ENCODE measurements at places on chromosomes 2 and 18.

GRCh38 chr2:177467646-177468045 lies 75.1 kb downstream of the AGPS start:
- DNase-seq, result no peak

DNA sequence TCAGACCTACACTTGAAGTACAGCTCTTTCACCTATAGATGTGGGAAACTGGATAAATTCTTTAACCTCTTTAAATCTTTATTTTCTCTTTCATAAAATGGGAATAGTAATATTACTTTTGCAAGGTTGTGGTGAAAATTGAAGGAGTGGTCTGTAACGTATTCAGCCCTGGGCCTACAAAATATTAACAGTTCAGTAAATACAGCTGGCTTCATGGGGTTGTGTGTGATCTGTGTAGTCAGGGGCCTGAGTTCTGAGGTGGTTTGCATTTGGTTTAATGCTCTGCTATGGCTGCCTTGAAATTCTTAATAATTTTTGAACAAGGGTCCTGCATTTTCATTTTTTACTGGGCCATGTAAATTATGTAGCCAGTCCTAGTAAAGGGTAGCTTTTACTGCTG lies 16.8 kb upstream of the EML6 start:
- DNase-seq, result no peak

GRCh38 chr2:63862806-63863205 lies 21.1 kb downstream of the UGP2 start:
- no peak for DNase-seq

- DNase-seq, result no peak
Measured at GRCh38 chr2:143397884-143398614, 268.8 kb downstream of the ARHGAP15 start.

DNA sequence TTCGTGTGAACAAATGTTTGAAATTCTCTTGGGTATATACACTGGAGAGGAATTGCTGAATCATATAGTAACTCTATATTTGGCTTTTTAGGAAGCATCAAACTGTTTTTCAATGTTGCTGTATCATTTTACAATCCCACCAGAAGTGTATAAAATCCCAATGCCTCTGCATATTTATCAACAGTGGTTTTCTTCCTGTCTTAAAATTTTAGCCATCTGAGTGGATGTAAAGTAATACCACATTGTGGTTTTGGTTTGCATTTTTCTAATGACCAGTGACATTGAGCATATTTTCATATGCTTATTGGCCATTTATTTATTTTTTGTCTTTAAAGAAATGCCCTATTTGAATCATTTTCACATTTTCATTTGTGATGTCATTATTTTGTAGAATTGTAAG lies 22.8 kb upstream of the LRP1B start:
- no peak for DNase-seq

DNA sequence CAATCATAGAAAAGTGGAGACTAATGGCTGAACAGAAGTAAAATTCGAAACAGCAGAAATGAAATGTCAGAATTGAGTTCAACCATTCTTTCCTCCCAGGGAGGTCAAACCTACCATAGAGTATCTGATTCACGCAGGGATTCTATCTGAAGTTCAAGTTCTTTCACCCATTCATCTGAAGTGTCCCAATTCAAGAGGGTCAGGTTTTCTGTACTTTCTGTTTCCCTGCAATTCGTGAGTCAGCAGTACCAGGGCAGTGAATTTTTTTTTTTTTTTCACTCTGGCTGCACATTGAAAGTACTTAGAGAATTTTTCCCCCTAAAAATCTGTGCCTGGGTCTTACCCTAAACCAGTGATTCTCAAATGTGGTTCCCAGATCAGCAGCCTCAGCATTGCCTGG lies 40.9 kb upstream of the CCDC88A start:
- no peak for DNase-seq

DNA sequence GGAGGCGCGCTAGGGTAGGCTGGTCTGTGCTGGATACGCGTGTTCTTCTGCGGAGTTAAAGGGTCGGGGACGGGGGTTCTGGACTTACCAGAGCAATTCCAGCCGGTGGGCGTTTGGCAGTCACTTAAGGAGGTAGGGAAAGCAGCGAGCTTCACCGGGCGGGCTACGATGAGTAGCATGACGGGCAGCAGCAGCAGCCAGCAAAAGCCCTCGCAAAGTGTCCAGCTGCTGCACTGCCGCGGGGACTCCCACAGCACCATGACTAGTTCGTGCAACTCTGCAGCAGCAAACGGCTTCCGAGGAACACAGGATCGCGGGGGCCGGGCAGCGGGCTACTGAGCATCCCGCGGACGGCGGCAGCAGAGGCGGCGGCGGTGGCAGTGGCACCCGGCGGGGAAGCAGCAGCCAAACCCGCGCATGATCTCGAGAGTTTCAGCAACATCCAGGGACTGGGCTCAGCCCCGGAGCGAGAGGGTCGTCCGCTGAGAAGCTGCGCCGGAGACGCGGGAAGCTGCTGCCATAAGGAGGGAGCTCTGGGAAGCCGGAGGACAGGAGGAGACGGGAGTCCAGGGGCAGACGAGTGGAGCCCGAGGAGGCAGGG lies 368 bp downstream of the TMEFF2 start:
- DNase-seq, result no peak

- DNase-seq, result no peak
Measured at GRCh38 chr2:129929321-129930290, 49.9 kb upstream of the RAB6C start.

GRCh38 chr2:188406414-188406813 lies 114.7 kb downstream of the GULP1 start:
- DNase-seq, result no peak

DNA sequence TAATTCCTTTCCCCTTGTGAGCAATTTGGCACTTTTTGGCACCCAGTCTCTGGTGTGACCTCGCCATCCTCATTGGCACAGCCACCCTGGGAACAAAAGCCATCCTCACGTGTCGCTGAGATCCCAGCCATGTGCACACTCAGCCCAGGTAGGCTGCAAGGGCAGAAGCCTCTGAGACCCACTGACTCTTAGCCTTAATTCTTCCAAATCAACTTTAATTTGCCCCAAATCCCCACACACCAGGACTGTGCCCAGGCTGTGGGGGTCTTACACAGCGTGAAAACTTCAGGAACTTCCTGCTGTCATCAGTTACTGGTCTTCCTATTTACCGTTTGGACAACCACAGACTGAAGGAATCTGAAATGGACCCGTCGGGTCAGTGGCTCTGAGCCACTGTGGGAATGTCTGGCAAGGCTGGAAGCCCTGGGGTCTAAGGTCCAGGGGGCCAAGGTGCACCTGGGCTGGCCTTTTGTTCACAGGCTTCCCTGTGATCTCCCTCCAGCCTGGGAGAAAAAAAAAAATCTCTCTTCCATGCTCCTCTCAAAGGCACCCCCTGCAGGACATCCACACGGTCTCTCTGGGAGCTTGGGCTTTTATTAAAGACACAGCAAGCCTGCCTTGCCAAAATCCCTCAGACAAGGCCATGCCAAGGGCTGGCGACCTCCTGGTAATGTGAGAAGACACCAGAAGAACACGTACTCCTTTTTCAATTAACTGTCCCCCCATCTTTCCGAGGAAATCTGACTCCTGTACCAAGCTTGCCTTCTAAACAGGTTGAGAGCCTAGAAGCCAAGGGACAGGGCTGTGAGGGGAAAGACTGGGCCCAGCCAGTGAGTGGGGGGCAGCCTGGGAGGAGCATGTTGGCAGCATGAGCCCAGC lies 42.1 kb upstream of the LAPTM4A start:
- no peak for DNase-seq

GRCh38 chr2:35997488-35997887 lies 358.1 kb upstream of the CRIM1 start:
- DNase-seq, result no peak

GRCh38 chr2:155223781-155224406 lies 525.4 kb downstream of the KCNJ3 start:
- DNase-seq, result no peak

- DNase-seq, result no peak
Measured at GRCh38 chr2:5951471-5951870, 259.3 kb downstream of the SOX11 start.

GRCh38 chr2:45647986-45648520 lies 3.4 kb upstream of the PRKCE start:
- no peak for DNase-seq

DNA sequence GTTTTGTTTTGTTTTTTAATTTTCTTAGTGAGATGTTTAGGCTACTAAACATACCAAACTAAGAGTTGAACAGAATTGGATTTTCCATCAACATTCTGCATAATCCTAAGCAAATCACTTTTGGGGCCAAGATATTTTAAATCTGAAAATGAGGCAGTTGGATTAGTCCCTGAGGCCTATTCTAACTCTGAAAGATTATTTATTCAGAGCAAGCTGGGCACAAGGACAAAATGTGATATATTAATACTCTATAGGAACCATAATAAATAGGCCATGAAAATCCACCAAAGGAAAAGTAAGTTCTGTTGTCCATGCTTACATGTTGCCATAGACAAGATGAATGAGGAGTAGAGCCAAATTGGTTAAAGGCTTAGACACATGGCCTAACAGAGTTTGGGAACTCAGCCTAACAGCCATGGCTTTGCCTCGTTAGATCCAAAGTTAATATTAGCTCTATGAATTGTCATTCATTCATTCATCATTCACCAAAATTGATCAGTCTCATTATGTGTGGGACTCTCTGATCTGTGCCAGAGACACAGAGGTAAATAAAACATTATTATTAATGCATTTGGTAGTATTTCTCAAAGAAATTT lies 183.5 kb downstream of the SCG2 start:
- no peak for DNase-seq

- DNase-seq, result no peak
Measured at GRCh38 chr2:136204971-136205370, 87.0 kb upstream of the CXCR4 start.

GRCh38 chr2:71792926-71793761 lies 339.8 kb downstream of the DYSF start:
- no peak for DNase-seq

DNA sequence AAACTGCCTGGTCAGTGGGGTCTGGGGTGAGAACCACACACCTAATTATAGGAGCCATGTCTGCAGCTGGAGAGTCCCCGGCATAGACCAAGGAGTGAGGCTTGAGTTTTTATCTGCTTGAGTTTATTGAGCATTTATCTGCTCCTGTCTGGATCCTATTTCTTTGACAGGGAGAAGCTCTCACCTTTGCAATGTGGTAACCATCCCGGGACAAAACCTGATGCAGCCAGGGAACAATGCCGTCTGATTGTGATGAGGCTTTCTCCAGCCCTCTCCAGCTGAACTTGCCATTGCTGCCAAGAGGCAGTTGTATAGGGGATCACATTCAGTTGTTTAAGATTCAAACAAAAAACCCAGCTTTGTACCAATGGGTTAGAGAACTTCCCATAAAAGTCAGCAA lies 324.4 kb downstream of the TSN start:
- no peak for DNase-seq

GRCh38 chr18:64416990-64417389 lies 268.1 kb upstream of the LINC00305 start:
- no peak for DNase-seq

- DNase-seq, result no peak
Measured at GRCh38 chr2:211846714-211847113, 691.9 kb downstream of the ERBB4 start.

DNA sequence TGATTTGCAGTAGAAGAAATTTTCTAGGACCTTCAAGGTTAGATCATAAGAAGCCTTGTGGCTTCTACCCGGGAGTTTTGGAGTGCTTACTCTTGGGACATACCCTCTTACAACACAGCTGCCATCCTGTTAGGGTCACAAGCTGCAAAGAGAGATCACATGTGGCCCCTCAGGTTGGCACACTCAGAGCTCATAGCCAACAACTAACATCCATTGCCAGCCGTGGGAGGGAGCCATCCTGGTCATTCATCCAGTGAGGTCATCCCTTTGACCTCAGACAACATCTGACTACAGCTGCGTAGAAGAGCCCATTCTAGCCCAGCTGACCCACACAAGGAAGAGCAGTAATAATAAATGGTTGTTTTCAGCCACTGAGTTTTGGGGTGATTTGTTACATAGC lies 76.9 kb upstream of the NABP1 start:
- no peak for DNase-seq

DNA sequence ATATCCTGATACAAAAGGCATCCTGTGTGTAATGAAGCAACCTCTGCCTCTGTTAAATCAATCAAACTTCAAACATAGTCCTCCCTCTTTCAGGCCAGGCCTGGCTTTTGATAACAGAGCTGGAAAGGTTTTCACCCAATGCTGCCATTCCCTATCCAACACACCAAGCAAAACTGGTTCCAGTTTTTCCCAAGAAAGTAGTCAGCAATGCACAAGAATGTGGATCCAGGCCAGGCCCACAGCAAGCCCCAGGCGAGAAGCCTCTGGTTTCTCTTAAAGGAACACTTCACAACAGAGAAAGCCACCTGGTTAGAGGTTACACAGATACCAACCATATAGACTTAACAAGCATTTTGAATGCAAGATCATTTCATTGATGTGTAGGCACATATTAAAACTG lies 49.2 kb upstream of the CCDC150 start:
- DNase-seq, result no peak

GRCh38 chr2:231369580-231370428 lies 25.7 kb upstream of the B3GNT7 start:
- DNase-seq, result no peak

DNA sequence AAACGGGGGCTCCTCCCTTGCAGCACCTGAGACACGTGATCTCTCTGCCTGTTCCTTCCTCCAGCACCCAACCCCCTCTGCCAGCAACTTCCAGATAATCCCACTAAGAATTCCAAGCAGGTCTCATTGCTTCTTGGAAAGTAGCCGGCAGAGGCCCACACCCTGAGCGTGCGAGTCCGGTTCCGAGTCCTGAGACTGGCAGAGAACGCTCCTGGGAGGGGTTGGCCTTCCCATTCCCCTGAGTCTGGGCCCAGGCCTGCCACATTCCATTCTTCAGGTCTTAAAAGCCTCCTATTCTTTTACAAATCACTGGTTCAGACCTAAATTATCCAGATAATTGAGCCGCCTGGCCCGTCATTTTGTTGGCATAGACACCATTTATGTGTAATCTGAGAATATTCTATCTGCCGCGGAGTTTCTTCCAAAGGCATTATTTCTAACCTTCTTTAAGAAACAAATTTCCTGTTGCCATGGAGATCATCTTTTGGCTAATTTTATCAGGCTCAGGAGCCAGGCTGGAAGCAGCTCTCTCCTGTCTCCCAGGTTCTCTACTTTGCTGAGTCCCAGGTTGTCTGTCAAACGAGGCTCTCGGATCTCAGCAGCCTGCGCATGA lies 165.4 kb downstream of the MYCN start:
- DNase-seq, result no peak
